ENCODE measurements at places on chromosomes 7 and 10.

- DNase-seq, result no peak
Observed at GRCh38 chr7:17371671-17372524, 73.4 kb downstream of the AHR start.

DNA sequence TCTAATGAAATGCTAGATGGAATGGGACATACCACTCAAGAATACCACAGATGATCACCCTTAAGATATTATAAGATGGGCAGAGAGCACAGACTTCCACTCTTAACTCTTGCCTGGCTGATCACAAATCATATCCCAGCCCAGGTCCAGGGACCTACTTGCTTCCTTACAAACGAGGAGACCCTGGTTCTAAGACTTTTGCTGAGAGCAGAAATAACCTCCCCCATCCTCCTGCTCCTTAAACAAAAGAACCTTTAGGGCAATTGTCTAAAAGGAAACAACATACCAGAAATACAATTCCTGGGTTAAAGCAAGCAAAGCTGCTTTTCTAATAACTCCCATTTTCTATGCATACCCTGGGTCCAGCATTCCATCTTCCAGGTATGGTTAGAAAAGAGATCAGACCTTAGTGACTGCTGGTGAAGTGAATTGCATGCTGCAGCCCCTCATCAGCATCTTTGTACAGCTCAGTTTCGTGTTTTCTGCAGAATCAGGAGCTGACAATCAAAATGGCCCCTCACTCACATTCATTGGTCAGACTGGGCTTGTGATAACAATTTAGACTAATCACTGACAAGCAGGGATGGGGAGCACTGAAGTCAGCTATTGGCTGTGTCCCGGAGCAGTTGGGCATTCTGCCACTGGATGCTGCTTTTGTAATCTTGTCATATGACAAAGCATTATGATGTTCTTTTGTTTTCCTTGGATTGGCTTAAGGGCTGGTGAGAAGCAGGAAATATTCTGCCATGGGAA is 14.6 kb downstream of the IFIT3 start:
- no peak for DNase-seq

- DNase-seq, result no peak
Observed at GRCh38 chr7:24381894-24382505, 98.0 kb downstream of the NPY start.

GRCh38 chr7:1700536-1701333 is 30.7 kb downstream of the ELFN1 start:
- no peak for DNase-seq

DNA sequence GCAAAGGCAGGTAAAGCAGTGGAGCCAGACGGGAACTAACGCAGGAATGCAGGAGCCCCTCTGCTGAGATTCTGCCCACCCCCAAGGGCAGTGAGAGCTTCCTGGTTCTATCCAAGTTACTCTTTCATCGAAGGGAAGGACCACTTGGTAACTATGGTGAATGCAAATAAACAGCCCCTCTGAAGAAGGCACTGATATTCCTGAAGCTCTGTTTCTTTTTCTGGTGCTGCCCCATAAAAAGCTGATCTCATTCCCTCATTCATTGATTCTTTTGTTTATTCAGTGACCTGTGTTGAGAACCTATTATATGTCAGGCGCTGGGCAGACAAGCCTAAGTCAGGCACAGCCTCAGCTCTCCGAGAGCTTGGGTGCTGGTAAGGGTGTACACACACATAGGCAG is 217.3 kb downstream of the SNX10 start:
- DNase-seq, result no peak

DNA sequence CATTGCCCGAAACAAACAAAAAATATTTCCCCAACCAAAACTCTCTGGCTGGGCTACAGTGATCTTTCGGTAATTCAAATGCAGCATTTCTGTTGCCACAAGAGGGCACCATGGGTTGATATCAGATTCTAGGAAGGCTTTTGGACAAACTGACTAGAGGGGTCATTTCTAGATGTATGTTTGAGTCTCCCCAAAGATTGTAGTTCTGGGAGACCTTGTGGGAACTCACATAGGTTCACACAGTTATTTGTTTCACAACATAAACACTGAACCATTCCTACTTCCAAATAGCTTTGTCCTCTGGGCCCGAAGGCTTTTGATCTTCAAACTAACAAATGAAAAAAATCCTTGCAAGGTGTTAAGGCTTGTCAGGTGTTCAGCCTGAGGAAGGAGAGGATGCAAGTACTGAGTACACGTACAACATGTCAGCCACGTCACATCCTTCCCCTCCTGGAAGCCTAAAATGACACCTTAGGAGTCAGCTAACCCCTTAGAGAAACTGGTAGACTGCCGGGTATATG is 37.0 kb upstream of the IL15RA start:
- DNase-seq, result no peak

DNA sequence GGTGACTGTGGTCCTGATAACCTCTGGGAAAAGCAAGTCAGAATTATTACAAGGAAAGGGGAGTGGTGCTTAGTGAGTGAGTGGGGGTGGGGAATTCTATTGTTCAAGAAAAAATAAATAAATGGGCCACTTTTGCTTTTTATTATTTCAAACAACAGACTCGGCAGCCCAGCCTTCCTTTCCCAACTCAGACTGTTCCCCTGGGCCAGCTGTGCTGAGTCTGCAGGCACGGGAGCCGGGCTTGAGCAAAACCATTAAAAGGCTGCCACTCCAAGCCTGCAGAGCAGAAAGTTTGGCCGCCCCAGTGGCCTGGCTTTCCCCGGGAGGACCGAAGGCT is 90.0 kb downstream of the PLXNA4 start:
- DNase-seq, result no peak
